ENCODE measurements at places on chromosomes 12 and 14.

GRCh38 chr12:104575442-104576186 is 118.9 kb downstream of the CHST11 start:
- DNase-seq = no peak

DNA sequence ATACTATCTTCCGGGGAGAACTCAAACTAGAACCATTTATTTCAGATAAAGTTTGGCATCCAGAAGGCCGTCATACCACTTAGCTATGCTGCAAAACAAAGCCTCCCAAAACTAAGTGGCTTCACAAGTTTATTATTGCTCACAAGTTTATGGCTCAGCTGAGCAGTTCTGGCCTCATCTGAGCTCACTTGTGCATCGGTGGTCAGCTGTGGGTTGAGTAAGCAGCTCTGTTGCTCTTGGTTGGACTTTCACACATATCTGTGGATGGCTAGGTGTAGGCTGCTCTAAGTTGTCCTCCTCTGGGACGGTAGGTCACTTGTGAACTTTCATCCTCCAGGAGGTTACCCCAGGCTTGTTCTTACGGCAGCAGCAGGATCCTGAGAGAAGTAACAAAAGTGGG is 162.7 kb downstream of the BTG1 start:
- no peak for DNase-seq

DNA sequence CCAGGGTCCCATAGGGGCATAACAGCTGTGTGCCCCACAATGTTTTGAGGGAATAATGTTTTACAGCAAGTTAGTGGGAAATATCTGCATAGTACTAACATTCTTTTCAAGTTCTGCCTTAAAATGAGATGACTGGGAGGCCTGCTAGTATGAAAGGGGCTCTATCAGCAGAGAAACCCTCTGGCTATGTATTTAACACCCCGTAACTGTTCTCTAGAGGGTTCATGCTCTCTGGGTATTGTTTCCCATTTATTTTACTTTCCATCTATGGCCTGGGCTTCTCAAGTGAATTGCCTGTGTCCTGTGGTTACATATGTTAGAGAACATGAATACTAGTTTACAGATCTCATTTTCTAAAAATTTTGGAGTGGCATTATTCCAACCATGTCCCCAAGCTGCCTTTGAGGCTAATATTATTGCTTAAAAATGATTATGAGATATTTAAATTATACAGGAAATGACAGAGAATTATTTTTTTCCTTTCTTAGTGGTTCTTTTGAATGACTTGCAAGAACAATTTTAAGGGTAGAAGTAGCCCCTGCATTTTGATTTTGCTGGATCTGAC is 37.5 kb downstream of the GNG2 start:
- no peak for DNase-seq

GRCh38 chr14:77014004-77014604 is 14.4 kb downstream of the IRF2BPL start:
- DNase-seq = no peak

GRCh38 chr14:47346849-47347248 is 328.6 kb downstream of the MDGA2 start:
- no peak for DNase-seq

DNA sequence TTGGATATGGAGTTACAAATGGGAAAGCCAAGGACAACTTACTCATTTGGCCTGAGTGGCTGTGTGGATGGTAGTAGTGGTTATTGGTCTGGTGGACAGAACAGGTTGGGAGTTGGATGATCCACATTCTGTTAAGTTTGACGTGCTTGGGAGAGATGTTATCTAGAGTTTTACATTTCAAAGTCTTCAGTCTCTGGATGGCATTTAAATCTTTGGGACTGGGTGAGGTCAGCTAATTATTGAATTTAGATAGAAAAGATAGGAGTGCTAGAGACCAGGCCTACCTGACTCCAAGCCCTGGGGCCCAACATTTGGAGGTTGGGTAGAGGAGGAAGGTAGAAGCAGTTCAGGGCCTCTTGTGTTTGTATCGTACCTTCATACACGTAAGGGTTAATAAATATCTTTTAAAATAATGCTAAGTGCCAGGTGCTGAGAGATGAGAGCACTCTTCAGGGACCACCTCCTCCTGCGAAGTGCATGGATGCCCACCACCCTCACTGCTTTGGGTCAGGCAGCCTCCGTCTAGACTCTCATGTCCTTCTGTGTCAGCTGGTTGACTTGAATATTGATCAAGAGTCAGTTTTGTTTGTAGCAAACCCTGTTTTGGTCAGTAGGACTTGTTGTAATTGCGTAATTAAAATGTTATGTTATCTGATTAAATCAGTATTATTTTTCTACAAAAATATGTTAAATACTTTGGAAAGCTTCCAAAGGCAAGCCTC is 460.4 kb upstream of the RGS6 start:
- DNase-seq = no peak

DNA sequence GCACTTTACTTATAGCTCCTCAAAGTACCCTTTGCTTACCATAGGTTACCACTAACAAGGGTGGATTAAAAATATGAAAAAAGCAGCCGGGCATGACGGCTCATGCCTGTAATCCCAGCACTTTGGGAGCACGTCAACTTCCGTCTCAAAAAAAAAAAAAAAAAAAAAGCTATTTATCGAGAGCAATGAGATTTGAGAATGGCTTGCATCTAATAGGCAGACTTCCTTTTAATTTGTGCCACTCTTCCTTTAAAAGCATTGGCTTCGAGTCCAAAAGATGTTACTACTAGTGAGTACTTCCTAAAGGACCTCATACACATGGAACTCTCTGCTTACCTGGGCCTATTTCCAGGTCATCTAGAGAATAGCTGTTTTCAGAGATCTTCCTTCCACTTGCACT is 38.5 kb upstream of the CERS5 start:
- DNase-seq = no peak

GRCh38 chr14:43410631-43411030 is 1096.5 kb downstream of the FSCB start:
- no peak for DNase-seq

GRCh38 chr14:105124823-105125222 is 43.8 kb downstream of the JAG2 start:
- no peak for DNase-seq

DNA sequence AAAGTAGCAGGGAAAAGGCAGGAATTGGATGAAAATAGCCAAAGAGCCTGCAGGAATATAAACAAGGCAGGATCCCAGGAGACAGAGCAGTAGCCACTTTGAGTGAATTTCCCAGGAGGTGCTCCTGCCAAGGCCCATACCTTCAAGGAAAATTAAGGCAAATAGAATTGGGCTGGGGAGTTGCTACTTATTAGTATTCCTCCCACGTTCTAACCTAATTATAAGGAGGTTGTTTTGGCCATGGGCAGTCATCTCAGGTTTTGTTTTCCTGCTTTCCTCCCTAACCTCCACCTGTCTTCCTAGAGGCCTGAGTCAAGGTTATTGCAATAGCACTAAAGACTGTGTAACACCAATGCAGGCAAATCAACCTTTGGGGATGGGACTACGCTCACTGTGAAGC is 73.1 kb downstream of the DAD1 start:
- no peak for DNase-seq

GRCh38 chr14:50060871-50061663 is 55.3 kb downstream of the VCPKMT start:
- DNase-seq = peak; percentile 33

GRCh38 chr12:94143438-94143837 is 4.9 kb upstream of the PLXNC1 start:
- no peak for DNase-seq

GRCh38 chr12:73947326-73948026 is 590.2 kb upstream of the ATXN7L3B start:
- no peak for DNase-seq

GRCh38 chr12:80241576-80242273 is 142.4 kb downstream of the OTOGL start:
- DNase-seq = no peak

GRCh38 chr12:107859367-107859766 is 84.9 kb downstream of the ASCL4 start:
- DNase-seq = no peak

All from T-helper 9 cell (primary cell).